ENCODE measurements at places on chromosomes 2 and 18. TPM values are rescaled to one million over a fixed set of nuclear protein-coding genes. Genes with fewer than 3 reads are reported as not detected.

Gene SLC9A2
- not detected for total RNA-seq

- DNase-seq, result no peak
Measured at GRCh38 chr18:45765796-45766195, 41.8 kb downstream of the SLC14A1 start.

DNA sequence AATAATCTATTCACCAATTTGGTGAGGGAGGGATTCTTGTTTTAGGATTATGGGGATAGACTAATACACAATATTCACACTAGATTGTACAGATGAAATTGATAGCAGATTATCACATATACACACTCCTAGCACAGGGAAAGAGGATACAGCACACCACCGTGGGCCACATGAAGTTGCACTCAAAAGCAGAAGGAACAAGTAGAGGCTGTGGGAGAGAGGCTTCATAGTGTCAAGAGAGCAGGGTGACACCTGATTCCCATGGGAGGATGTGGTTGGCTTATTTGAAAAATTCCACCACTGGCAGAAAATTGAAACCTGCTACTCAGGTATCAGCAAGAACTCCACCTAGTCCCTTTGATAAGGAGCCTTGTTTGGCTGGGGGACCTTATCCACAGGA, 395.6 kb downstream of the SPAG16 start:
- DNase-seq, result no peak

- no peak for DNase-seq
Measured at GRCh38 chr2:143357966-143358365, 228.7 kb downstream of the ARHGAP15 start.

DNA sequence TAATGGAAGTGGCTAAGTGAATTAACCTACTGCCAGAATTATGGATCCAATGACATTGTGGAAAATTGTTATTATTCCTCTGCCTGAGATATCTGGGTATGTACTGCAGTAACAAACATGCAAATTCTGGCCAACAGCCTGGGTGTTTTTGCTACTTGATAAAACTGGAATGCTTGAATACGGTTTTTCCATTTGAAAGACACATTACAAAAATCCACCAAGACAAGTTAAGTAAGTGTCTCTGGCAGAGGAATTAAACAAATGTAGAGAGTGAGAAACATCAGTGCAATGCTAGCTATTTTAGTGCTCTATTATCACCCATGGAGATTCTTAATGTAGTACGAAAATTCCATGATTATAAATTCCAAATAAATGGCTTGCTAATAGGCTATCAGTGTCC, 312.4 kb upstream of the MEIS1 start:
- DNase-seq, result no peak

DNA sequence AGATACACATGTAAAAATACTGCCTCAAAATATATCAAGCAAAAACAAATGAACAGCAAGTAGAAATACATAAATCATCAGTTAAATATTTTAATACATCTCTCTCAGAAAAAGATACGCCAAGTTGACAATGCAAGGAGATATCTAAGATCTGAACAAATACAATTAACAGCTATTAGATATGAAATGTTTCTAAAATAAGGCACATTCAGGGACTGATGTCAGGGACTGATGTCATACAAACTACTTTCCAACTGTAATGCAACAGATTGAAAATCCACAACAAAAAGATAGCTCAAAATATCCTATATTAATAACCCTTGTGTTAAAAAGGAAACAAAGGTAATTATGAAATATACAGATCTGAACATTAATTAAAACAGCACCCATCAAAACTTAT, 51.7 kb downstream of the TLK1 start:
- DNase-seq, result no peak

- DNase-seq, result no peak
Measured at GRCh38 chr2:230748087-230748486, 35.4 kb downstream of the CAB39 start.

GRCh38 chr2:17107151-17107550, 411.1 kb downstream of the RAD51AP2 start:
- no peak for DNase-seq

DNA sequence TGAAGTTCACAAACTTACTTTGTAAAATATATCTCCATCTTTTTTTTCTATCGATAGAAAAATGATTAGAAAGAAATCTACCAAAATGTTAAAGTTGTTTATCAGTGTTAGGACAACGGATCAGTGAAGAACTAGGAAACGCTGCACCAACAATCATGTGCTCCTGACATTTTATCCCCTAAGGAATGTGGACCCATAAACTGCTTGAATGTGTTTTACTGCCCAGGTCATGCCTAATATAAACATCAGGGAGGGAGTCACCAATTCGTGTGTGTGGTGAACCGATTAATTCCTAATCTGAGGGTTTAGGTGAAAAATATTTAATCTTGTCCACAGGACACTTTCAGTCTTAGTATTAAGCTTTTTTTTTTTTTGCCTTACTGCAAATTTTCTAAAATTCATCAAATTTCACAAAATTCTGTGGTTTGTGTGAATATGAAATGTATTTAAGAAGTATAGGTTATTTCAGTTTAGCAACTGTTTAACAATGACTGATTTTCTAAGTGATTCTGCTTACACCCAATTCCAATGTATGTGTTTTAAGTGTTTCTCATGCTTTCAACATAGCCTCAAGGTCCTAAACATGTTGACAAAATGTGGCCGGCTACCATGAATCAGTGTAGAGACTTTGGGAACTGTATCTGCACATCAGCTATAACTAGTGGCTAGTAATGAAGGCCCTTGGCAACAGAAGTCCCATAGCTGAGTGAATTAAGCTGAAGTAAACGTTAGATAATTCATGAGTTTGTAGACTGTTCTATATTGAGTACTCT, 11.1 kb upstream of the KIDINS220 start:
- DNase-seq, result no peak

Data from activated T-helper 2 cell treated with anti-CD3 and anti-CD28 coated beads, Interferon-gamma antibody, Interleukin-2, Interleukin-4, amounts not matched to agents 10 μg/mL and 5 μg/mL and 100 μg/mL, durations not matched to agents 14 hours and 24 hours and 36 hours (primary cell).